ENCODE measurements at places on chromosomes 12 and 14.

DNA sequence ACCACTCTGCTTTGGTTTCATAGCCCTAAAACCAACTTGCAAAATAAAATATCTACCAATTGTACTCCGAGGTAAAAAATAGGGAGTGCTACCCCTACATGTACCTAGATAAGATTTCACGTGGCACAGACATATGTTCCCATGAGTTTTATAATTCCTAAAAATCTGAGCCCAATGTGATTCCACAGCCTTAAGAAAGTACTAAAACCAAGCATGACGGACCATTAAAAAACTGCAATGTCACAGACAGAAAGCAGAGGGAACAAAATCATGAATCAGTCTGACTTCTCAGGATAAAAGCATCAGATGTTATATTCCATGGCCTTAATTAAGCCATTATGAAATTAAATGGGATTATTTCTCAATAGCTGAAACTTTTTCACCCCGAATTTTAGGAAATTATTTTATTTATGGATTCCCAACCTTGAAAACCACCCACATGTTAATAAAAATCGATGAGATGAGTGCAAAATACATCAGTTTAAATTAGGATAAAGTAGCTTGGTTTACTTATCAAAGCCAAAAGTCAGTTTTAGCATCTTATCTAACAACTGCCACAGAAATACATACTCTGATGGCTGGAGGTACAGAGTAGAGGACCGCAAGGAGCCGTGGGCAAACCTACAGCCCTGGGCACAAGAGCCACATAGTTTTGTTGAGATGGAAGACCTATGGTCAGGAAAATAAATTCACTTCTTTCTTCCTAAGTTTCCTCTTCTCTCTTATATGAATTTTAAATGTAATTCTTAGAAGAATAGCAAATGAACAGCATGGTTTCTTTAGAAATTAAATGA, 4.5 kb downstream of the ITPR2 start:
- DNase-seq = no peak

GRCh38 chr14:58107947-58108552, 44.0 kb downstream of the ARMH4 start:
- DNase-seq = no peak

DNA sequence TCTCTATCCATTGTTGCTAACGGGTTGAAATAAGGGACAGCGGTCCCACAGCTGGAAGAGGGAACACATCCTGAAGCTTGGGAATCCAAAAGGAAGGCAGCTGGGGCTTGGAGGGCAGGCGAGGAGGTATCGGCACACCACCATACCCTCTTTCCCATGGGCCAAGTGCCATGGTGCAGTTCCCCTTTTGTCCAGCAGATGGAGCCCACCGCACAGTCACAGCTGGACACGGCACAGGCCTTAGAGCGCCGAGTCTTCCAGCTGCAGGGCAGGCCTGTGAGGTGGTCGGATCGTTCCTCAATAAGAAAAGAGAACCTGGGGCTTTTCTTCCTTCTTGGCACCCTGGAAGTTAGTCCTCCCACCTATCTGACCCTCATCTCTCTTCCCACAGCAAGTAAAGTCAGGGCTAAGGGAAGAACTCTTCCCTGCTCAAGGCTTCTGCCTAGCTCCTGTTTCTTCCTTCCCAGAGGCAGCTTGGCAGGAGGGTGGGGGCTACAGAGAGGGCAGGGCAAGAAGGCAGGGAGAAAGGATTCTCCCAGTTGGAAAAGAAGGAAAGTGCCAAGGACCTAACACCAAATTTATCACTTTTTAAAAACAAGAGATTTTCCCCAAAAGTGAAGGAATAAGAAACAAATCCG, 8.6 kb downstream of the PPP1R1A start:
- no peak for DNase-seq

- DNase-seq = no peak
These were observed 319.0 kb upstream of the RTL1 start for GRCh38 chr14:101222362-101223070.

DNA sequence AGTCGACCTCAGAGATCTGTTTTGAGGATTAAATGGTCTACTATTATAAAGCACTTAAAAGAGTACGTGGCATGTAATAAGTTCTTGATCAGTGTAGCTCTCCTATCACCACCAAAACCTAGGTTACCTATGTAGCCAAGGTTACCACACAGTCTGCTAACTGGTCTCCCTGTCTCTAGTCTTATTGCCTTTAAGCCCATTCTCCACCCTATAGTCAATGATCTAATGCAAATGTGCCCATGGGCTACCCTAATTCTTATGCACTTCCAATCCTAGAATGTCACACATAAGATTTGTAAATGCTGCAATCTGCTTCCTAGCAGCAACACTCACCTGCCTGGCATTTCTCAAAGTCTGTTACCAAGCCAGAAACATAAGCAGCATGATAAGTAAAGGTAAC, 44.9 kb downstream of the C2CD5 start:
- no peak for DNase-seq

- no peak for DNase-seq
These were observed 9.2 kb upstream of the LBHD2 start for GRCh38 chr14:103074729-103075367.

DNA sequence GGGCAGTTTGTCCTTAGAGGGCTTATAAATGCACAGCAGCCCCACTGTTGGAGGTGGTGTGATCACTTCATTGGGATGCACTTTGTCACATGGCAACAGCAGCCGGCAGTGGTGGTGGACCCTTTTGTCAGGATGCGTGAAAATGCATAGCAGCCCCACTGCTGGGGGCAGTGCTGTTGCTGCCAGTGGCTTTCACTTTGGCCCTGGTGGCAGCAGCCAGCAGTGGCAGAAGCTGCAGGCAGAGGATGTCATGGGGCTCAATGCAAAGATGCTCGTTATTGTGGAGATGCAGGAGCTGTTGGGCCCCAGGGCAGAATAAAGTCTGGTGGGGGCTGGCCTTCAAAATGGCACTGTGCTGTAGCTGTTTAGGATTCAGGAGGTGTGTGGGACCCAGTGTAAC, 173.0 kb upstream of the DAAM1 start:
- DNase-seq = no peak

- no peak for DNase-seq
These were observed 33.5 kb downstream of the SNRNP35 start for GRCh38 chr12:123491481-123491880.

DNA sequence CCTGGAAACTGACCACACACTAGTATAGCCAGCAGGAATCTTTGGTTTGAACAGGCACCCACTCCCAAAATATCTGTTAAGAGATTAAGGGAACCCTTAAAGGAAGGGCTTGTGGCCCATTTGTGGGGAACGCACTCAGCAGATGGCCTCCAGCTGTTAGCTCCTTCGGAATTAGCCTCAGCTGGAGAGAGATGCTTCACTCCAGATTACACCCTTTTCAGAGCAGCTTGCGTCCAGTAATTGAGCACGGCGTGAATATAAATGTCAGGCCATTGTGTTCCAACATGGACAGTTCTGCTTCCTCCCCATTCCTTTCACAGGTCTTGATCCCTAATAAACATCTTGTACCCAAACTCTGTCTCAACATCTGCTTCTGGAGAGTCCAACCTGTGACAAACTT, 397.8 kb downstream of the SEC23A start:
- DNase-seq = no peak

DNA sequence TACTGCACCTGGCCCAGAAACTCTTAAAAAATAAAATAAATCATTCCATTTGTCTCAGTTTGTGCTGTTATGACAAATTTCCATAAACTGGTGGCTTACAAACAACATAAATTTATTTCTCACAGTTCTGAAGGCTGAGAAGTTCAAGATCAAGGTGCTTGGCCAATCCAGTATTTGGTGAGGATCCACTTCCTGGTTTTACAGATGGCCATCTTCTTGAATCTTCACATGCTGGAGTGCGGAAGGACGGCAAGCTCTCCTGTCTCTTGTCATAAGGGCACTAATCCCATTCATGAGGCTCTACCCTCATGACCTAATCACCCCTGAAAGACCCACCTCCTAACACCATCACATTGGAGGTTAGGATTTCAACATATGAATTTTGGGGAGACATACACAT, 29.9 kb upstream of the MYBPC1 start:
- no peak for DNase-seq

- no peak for DNase-seq
These were observed 4.5 kb downstream of the EFS start for GRCh38 chr14:23360496-23360895.

- no peak for DNase-seq
These were observed 1.8 kb downstream of the PPP1R1A start for GRCh38 chr12:54586620-54587019.

DNA sequence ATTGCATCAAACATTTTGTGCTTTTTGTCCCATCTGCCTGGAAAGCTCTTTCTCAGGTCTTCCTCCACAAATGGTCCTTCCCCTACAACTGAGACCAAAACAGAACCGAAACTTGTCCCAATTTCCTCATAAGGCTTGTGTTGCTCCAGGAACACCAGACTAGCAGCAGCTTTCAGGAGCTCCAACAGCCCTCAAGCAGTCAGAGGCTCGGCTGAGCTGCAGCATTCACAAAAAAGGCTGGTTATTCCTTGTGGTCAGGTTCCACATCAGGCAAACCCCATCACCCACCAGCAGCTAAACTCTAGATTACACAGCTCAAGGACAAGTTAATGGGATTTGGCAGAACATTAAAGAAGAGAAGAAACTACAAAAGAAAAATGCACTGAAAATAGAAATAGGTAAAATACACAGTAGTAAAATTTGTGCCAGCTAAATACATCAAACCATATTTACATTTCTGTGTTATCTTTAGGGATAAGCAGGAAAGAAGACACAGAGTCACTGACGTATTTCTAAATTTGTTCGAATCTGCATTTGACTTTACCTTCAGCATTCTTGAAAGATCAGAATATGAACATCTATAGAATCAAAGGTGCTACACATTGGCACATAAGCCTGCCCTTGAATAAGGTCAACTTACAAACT, 141.2 kb downstream of the STXBP6 start:
- DNase-seq = no peak

GRCh38 chr14:105665951-105666277, 139.5 kb downstream of the TMEM121 start:
- no peak for DNase-seq

- peak; percentile 81 for DNase-seq
These were observed at the start of gene NACA for GRCh38 chr12:56724972-56725722. TSS of gene NACA (minus strand) at chr12:56725299. CDS start at chr12:56724521, 778 bp downstream.

DNA sequence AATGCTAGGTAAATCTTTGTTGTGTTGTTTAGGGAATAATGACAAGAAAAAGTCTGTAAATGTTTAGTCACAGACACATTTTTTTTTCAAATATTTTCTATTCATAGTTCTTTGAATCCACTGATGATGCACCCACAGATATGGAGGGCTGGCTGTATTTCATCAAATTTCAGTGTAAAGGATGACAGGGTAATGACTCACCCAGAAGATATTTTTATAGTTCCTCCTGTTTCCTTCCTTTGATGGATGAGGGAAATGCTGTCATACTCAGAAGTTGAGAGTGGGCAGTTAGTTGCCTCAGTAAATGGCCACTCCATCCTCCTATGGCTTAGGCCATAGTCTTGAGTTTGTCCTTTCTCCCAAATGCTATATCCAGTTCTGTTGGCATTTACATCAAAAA, 76.9 kb upstream of the REP15 start:
- DNase-seq = no peak

- DNase-seq = no peak
These were observed 47.7 kb downstream of the CIT start for GRCh38 chr12:119829439-119829838.

- DNase-seq = no peak
These were observed 21.1 kb downstream of the TMED8 start for GRCh38 chr14:77355811-77356210.

DNA sequence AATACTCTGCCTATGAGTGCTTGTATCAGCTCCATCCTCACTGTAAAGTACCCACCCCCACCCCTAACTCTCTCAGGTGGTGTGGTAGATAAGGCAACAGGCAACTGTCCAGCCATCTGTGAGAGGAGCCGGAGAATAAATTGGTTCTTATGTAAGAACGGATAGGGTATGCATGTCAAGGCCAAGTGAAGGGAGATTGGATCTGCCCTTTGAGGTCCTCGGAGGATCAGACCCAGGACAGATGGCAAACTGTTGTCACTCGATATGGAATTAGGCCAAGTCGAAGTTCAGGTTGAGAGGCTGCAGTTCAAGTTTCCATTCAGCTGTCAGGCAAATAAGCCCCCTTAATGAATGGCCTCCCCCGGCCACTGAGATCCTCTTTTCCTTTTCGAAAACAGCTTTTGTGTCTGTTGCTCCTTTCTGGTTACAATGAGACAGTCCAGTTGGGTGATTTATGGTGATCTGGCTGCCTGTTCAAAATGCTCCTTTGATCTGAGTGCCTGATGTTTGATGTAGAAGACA, 120.3 kb downstream of the VRK1 start:
- DNase-seq = no peak

- no peak for DNase-seq
These were observed 22.1 kb downstream of the ZFP36L1 start for GRCh38 chr14:68770553-68771286.

DNA sequence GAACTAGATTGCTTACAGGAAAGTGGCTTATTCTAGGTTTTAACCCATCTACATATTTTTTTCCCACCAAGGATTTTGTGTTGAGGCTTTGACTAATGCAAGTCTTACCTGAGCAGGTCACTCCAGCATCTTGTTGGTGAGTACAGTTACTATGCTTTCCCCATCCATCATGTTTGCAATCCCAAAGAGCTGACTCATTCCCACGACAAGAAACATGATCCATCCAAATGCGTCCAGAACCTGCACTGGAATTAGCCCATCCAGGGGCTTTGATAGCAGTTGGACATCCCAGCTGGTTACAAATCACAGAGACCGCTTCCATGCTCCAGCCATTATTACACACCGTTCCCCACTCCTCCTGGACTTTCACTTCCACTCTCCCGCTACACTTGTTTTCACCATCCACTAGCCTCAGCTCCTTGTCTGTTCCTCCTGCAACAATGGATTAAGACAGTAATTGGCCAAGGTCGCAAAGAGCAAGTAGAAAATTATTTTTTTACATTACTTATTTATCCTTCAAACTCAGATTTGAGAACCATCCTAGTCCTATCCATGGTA, 2.5 kb downstream of the CD163 start:
- no peak for DNase-seq

DNA sequence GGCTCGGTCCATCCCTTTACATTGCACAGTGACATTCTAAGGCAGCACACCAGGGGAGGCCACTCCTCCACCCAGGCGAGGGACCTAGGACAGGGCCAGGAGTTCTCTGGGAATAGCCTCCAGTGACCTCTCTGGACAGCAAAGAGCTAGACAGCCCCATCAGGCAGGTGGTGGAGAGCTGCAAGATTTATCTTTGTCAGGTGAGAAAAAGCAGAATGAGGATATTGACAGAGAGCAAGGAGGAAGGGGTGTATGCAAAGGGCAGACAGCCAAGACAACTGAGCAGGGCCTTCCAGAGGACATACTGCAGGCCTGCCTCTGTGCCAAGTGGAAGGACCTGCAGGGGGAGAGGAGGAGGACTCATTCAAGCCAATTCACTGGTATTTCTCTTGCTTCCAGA, 112.4 kb upstream of the MAX start:
- no peak for DNase-seq

- no peak for DNase-seq
These were observed 18.8 kb upstream of the KLRF1 start for GRCh38 chr12:9808504-9808903.

GRCh38 chr14:50773632-50774541, 57.1 kb downstream of the NIN start:
- DNase-seq = no peak

GRCh38 chr12:90023207-90023900, 314.7 kb upstream of the ATP2B1 start:
- no peak for DNase-seq
